Type B pancreatic cell (in vitro differentiated cells): ENCODE measurements at places on chromosomes 7 and 10. TPM values are rescaled to one million over a fixed set of nuclear protein-coding genes. Genes with fewer than 3 reads are reported as not detected.

The OR2A12 gene
- not detected in 2 replicates for total RNA-seq

GRCh38 chr7:150435047-150435389, 15.4 kb upstream of the GIMAP8 start:
- no peaks in the 10 kb centered on the region for H3K36me3 ChIP-seq
- no peak for DNase-seq
- peaks cover 27% of the 10 kb centered on the region for H3K27me3 ChIP-seq
- H3K4me1 ChIP-seq, result no peaks in the 10 kb centered on the region
- H3K27ac ChIP-seq, result no peak overlapping the region

GRCh38 chr10:31343009-31343408, 24.0 kb downstream of the ZEB1 start:
- no peaks in the 10 kb centered on the region for H3K36me3 ChIP-seq
- peaks cover 3% of the 10 kb centered on the region for H3K27me3 ChIP-seq
- no peak overlapping the region for H3K27ac ChIP-seq
- DNase-seq, result no peak

GRCh38 chr10:15545266-15545665, 174.2 kb upstream of the FAM171A1 start:
- no peak overlapping the region for H3K4me3 ChIP-seq
- no peaks in the 10 kb centered on the region for H3K4me1 ChIP-seq
- no peak overlapping the region for H3K27ac ChIP-seq
- H3K27me3 ChIP-seq, result no peaks in the 10 kb centered on the region

DNA sequence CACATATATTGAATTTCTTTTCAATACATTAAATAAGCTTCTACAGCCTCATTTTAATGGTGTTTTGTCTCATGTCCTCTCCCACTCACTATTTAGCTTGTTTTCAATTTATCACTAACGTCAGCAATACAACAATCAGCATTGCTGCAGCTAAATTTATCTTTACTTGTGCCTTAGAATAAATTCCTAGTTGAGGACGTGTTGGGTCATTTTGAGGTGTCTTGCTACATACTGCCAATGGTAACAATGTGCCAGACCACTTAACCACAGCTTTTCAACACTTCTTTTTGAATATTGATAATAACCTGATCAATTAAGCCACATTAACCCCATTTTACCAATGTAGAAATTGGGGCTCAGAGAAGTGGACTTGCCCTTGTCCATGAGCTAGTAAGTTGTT, 26.0 kb downstream of the FRMPD2 start:
- DNase-seq, result no peak
- no peak overlapping the region for H3K27ac ChIP-seq
- no peaks in the 10 kb centered on the region for H3K27me3 ChIP-seq
- H3K36me3 ChIP-seq, result no peaks in the 10 kb centered on the region
- no peak overlapping the region for H3K4me3 ChIP-seq

The LIPA gene
- total RNA-seq, result 26.9 and 46.4 TPM in 2 replicates

- no peaks in the 10 kb centered on the region for H3K27me3 ChIP-seq
- H3K36me3 ChIP-seq, result no peaks in the 10 kb centered on the region
- H3K27ac ChIP-seq, result no peak overlapping the region
- no peaks in the 10 kb centered on the region for H3K4me1 ChIP-seq
Measured at GRCh38 chr7:114799628-114800028, 122.3 kb upstream of the MDFIC start.

GRCh38 chr10:129444359-129444758, 22.7 kb upstream of the MGMT start:
- H3K4me1 ChIP-seq, result no peaks in the 10 kb centered on the region
- no peak overlapping the region for H3K4me3 ChIP-seq
- DNase-seq, result no peak
- H3K27me3 ChIP-seq, result peaks cover 18% of the 10 kb centered on the region
- no peak overlapping the region for H3K27ac ChIP-seq
- no peaks in the 10 kb centered on the region for H3K36me3 ChIP-seq

DNA sequence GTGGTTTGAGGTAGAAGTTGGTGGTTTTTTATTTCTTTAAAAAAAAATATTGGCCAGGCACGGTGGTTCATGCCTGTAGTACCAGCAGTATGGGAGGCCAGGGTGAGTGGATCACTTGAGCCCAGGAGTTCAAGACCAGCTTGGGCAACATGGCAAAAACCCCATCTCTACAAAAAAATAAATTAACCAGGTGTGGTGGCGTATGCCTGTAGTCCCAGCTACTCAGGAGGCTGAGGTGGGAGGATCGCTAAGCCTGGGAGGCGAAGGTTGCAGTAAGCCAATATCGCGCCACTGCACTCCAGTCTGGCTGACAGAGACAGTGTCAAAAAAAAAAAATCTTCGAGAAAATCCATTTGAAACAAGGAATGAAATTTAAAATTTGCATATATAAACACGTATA, 1.1 kb downstream of the IL2RA start:
- no peak for DNase-seq
- peaks cover 17% of the 10 kb centered on the region for H3K27me3 ChIP-seq
- no peaks in the 10 kb centered on the region for H3K4me1 ChIP-seq
- H3K36me3 ChIP-seq, result no peaks in the 10 kb centered on the region
- H3K27ac ChIP-seq, result no peak overlapping the region

The SUGCT gene
- total RNA-seq, result 5.8 and 7.1 TPM in 2 replicates

DNA sequence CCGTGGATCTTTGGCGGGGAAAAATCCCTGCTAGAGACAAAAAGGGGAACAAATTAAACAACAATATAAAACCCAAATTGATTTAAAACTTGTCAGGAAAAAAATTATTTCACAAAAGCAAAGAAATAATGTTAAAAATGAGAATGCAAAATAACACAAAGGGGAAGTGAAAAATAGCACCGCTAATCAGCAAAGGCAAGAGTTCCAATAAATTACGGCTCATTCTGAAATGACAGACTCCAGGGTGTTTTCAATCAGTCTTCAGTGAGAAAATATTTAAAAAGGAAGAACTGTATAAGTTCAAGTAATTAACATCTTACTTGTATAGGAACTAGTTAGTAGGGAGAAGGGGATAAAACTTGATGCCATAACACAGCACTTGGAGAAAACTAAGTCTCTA, 336.8 kb downstream of the LRRTM3 start:
- H3K4me1 ChIP-seq, result no peaks in the 10 kb centered on the region
- H3K27ac ChIP-seq, result no peak overlapping the region
- DNase-seq, result no peak
- no peak overlapping the region for H3K4me3 ChIP-seq
